Right kidney (tissue), 9 donors: ENCODE measurements at places on chromosomes 6 and 20.
A peak's percentile ranks its signal among the peaks of the same experiment; 100 is the strongest.

- peak; percentile 48 for DNase-seq
Measured at GRCh38 chr6:7673063-7673536, 52.8 kb upstream of the BMP6 start.

GRCh38 chr6:169208011-169208410 is 45.6 kb downstream of the THBS2 start:
- no peak for DNase-seq

DNA sequence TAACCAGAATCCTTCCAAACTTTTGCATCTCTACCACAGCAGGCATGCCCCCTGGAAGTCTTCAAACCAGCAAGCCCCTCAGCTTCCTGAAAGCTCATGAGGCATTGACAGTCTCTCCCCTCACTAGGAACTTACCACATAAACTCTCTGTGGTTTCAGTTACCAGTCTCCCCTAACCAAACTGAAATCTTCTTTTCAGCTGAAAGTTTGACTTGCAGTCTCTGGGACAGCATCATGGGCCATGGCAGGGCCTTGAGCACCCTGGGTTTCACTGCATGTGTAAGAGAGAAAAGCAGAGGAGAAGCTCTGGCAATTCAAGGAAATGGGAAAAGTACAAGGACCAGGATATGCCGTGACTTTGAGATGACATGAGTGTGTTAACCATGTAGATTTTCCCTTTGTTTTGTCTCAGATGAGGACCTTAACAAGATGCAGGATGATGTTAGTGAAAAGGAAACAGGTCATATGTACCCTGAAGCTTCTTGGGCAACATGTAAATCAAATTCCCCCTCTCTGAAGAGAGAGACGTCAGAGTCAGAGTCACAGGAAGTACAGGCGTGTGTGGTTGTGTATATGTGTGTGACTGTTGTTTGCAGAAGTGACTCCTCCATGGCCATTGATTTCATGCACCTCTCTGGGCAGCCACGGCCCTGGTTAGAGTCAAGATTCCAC is 106.3 kb downstream of the TNFRSF21 start:
- DNase-seq = no peak

- DNase-seq = no peak
Measured at GRCh38 chr6:47306887-47307286, 2.8 kb downstream of the TNFRSF21 start.

DNA sequence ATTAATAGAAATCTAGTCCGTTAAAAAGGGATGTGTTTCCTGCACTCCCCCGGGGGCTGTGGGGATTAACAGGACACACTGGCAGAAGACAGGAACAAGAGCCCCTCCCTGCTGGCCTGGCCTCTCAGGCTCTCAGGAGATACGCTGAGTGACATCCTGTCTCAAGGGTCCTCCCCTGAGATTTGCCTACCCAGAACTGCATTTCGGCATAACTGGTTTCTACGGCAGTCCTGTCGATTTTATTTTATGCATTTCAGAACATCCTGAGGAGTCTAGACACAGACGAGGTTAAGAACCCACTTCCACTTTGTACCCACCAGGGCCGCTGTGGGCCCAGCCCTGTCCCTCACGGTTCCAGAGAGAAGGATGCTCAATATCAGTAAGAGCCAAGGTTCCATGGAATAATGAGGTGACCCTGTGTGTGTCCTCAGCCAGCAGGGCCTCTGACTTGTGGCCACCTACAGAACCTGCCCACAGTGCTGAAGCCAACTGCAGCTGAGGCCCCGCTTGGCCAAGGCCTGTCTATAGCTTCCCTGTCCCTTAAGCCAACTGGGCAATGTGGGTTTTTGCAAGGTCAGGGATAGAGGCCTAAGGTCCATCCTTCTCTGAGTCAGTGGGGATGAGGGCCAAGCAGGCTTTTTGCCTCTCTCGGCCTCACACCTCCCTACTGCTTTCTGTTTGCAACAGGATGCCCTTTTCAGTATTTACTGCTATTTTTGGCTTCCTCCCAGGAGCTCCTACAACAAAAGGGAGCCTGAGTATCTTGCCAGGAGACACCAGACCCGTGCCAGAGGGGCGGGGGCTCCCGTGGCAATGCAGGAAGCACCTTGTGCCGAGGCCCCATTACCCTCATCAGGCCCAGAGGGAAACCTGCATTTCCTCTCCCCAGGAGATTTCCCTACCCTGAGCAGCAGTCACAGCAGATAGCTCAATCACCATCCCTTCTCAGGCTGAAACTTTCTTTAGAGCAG is 14.7 kb downstream of the UQCC2 start:
- no peak for DNase-seq

GRCh38 chr6:126949786-126950185 is 168.7 kb upstream of the RSPO3 start:
- DNase-seq = no peak

DNA sequence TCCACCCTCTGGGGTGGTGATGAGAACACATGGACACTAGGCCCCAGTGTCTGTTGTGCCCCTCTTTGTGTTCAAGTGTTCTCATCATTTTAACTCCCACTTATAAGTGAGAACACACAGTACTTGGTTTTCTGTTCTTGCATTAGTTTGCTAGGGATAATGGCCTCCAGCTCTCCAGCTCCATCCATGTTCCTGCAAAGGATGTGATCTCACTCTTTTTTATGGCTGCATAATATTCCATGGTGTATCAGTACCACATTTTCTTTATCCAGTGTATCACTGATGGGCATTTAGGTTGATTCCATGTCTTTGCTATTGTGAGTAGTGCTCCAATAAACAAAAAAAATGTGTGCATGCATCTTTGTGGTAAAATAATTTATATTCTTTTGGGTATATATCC is 67.4 kb downstream of the RWDD2A start:
- DNase-seq = no peak

DNA sequence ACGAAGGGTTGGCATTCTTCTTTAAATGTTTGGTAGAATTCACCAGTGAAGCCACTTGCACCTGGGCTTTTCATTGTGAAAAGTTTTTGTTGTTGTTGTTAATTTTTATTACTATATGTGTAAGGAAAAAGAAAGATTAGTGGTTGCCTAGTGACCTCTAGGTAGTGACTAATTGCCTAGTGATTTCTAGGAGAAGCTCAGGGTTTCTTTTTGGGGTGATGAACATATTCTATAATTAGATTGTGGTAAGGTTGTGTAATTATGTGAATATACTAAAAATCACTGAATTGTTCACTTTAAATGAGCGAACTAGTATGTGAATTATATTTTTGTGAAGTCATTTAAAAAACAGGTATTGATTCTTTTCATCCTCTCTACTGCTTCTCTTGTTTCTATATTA is 123.8 kb upstream of the TMEM170B start:
- DNase-seq = no peak

DNA sequence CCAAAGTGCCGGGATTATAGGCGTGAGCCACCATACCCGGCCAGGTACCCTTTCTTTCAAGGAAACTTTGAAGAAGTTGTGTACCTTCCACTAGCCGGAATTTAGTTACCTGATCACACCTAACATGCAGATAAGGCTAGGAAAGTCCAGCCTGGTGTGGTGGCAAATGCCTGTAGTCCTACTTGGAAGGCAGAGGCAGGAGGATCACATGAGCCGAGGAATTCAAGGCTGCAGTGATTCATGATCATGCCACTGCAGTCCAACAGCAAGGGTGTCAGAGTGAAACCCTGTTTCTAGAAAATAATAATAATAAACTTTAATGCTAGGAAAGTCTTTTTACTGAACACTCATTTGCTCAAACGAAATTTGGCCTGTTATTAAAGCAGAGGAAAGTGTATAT is 21.0 kb downstream of the NFYA start:
- no peak for DNase-seq

DNA sequence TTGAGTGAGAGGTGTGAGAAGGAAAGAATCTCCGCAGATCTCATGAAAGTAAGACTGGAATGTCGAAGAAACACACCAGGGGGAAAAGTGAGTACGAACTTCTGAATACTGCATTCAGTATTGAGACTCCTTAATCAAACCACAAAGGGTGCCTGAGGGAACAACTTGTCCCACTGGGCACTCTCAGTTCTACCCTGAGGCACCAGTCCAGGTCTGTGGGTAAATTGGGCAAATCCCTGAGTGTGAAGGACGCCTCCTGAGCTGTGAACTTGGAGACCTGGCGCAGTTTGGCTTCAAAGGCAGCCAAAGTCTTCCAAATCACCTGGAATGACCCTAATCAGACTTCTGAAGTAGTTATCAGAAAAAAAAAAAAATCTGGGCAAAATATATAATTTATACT is 329.7 kb downstream of the BTBD9 start:
- no peak for DNase-seq

GRCh38 chr20:11849976-11850670 is 67.6 kb upstream of the BTBD3 start:
- DNase-seq = no peak
